ENCODE measurements at places on chromosomes 5 and 9.
A peak's percentile ranks its signal among the peaks of the same experiment; 100 is the strongest.

DNA sequence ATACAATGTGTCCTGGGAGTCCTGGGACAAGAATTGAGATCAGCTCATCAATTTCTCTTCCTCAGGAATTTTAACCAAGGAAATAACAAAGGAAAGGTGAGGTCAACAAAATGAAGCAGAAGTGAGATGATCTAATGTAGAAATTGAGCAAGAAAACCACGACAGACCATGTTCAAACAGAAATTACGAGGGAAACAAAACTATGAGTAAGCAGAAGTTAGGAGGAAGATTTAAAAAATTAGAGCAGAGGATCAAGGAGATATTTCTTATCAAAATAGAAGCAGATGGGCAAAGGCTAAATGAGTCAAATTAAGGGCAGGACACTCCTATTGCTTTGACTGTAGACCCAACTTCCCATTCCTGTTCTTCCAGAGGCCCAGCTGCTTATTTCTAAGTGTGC is 97.4 kb downstream of the HINT1 start:
- no peak for DNase-seq

GRCh38 chr9:7315116-7315515 is 484.5 kb downstream of the DMAC1 start:
- DNase-seq = no peak

- DNase-seq = no peak
Observed at GRCh38 chr9:87685871-87686519, 39.9 kb upstream of the CTSL start.

- peak; percentile 75 for DNase-seq
Observed at GRCh38 chr9:89153232-89154017, 25.2 kb downstream of the SHC3 start.

- DNase-seq = no peak
Observed at GRCh38 chr5:152607401-152608160, 202.5 kb upstream of the NMUR2 start.

DNA sequence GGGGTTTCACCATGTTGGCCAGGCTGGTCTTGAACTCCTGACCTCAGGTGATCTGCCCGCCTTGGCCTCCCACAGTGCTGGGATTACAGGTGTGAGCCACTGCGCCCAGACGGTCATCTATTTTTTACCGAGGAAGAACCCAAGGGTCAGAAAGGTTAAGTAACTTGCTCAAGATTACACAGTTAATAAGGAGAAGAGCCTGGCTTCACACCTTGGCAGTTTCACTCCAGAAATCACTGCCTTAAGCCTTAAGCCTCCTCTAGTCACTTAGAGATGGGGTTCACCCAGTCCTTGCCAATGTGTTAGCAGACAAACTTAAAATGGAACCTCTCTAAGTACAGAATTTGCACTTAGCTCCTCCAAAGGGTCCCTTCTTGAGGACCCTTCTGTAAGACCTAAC is 116.3 kb downstream of the PTTG1 start:
- DNase-seq = no peak

- no peak for DNase-seq
Observed at GRCh38 chr5:53123702-53124101, 14.1 kb upstream of the MOCS2 start.

DNA sequence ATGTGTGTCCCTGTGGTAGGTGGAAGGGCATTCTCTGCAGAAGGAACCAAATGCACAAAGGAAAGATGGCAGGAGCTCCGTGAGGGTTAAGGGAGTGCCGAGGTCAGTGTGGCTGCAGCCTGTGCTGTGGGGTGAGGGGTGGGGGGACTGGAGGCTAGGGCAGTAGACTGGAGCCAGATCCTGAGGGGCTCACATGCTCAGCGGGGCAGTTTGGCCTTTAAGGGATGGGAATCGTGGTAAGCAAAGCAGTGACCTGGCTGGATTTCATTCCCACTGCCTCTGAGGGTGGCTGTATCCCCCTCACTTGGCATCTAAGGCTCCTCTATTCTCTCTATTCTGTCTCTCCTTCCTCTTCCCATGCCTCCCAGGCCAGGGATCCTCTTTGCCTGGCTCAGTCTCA is 15.6 kb downstream of the PITX1 start:
- no peak for DNase-seq

- DNase-seq = no peak
Observed at GRCh38 chr9:116166713-116167112, 13.1 kb downstream of the PAPPA start.

DNA sequence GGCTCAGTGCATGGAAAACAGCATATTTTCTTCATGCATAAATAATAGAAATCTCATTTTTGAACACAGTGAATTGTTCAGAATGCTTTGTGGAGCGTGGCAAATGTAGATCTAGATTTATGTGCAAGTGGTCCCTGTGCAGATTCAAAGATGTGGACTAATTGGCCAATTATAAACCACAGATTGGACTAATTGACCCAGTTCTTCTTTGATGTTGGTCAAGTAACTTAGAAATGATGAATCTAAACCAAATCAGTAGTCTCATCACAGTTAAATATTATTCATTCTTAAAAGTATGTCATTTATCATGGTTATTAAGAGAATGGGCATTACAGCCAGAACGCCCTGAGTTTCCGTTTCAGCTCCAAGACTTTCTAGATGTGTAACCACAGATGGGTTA is 11.7 kb upstream of the PDE4D start:
- DNase-seq = no peak

DNA sequence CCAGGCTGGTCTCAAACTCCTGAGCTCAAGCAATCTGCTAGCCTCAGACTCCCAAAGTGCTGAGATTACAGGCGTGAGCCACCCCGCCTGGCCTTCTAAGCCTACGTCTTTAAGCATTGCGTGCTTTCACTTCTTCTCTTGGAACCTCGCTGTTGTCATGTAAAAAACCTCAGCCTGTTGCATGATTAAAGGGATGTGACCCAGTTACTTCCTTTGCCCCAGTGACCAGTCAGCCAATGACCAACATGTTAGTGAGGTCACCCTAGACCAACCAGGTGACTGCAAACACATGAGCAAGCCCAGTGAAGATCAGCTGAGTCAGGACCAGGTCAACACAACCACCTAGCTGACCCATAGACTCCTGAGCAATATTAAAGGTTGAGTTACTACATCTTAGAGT is 10.5 kb downstream of the KIF4B start:
- no peak for DNase-seq
